Dermis microvascular lymphatic vessel endothelial cell (primary cell): ENCODE measurements at places on chromosomes 12 and 14.

GRCh38 chr14:73237786-73238423 is 599 bp downstream of the PAPLN start:
- DNase-seq, result peak; percentile 21

DNA sequence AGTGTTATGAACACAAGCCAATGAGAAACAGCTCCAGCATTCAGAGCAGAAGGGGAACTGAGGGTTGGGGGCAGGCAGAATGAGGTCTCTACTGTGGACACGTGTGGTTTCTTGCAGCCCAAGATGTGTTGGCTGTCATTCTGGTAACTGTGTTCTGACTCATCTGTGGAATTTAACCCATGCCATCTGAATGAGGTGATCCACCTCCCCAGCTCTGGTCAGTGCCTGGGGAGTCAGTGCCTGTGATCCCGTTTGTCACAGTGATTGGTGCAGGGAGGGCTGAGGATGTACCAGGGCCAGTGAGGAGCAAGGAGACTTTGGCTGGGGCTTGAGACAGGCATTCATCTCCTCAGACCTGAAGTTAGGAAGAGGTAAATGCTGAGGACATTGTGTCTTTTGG is 216.8 kb downstream of the MSRB3 start:
- DNase-seq, result no peak

- peak; percentile 7 for DNase-seq
Measured at GRCh38 chr12:123952037-123952436, 20.6 kb downstream of the CCDC92 start.

DNA sequence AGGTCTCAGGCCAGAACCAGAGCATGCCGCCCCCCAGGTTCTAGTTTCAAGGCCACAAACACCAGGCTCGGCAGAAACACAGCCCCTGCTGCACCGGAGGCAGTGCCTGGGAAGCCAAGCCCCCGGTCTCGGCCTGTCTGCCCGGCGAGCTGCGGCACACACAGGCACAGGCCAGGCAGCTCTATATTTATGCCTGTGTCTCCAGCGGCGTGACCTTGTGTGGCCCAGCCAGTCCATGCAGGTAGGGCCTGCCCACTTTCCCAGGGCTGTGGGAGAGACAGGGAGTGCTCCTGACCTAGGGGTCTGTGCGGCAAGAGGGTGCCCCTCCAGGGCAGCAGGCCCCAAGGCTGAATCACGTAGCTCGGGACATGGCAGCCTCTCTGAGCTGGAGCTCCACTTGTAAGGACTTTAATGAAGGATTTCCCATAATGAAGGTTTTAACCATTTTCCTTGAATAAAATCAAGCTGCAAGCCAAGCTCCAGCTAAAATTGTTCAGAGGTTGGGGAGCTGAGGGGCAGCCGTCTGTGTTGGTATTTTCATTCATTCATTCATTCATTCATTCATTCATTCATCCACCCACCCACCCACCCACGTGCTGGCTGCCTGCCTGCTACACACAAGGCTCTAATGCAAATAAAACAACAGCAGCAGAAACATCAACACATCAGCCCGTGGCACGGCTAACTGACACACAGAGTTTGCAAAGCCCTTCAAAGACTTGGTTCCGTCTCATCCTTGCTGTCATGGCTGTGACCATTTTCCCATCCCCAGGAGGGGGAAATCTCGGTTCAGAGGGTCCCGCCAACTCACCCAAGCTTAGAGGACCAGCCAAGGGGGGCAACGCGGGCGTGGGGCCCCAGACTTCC is 92.0 kb downstream of the RFLNA start:
- DNase-seq, result no peak

- DNase-seq, result no peak
Measured at GRCh38 chr12:52682381-52682660, 2.1 kb upstream of the KRT1 start.

- no peak for DNase-seq
Measured at GRCh38 chr12:26323673-26324072, 128.3 kb downstream of the SSPN start.

DNA sequence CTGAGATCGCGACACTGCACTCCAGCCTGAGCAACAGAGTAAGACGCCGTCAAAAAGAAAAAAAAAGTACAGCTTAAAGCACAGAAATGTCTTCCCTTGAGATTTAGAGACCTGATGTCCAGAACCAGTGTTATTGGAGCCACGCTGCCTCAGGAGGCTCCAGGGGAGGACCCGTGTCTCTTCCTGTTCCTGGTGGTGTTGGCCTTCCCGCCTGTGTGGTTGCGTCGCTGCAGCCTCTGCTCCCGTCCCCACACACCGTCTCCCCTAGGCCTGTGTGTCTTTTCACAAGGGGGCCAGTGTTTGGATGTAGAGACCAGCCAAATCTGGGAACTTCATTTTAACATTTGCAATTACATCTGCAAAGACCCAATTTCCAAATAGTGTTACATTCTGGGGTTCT is 8.6 kb upstream of the FBRSL1 start:
- DNase-seq, result no peak

DNA sequence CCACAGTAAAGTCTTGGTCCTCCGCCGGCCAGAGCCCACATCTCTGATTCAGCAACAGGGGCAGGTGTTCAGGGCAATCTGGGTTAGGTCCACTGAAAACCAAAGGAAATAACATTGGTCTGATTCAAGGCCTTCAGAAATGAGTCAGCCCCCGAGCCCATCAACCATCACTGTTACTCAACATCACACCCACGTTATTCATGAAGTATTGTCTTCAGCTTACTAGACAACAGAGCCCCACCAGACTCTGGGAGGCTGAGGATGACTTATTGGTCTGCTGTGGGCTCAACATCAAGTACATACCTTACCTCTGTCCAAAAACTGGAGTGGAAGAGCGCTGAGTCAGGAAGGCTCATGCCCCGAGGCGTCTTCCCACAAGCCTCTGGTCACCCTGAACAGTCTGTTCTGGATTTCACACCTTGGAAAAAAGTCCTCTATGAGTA is 97.5 kb downstream of the ZFP36L1 start:
- DNase-seq, result peak; percentile 97

GRCh38 chr14:91890291-91890749 is 23.0 kb upstream of the TC2N start:
- DNase-seq, result no peak

DNA sequence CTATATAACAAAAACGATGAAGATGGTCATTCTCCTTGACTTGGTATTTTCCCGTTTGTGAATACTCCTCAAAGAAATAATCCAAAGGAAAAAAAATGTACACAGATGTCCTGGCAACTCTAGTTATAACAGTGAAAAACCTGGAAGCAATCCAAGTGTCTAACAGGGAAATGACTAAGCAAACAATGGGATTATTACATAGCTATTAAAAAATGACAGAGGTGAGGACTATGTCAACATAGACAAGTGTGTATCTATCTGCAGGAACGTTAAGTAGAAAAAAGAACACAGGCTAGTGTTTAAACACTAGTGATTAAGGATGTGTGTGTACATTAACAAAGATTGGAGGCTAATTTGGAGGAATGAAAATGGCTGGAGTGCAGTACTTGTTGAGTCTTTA is 5.9 kb upstream of the APOLD1 start:
- peak; percentile 96 for DNase-seq

- no peak for DNase-seq
Measured at GRCh38 chr12:14239350-14239934, 126.0 kb upstream of the ATF7IP start.

DNA sequence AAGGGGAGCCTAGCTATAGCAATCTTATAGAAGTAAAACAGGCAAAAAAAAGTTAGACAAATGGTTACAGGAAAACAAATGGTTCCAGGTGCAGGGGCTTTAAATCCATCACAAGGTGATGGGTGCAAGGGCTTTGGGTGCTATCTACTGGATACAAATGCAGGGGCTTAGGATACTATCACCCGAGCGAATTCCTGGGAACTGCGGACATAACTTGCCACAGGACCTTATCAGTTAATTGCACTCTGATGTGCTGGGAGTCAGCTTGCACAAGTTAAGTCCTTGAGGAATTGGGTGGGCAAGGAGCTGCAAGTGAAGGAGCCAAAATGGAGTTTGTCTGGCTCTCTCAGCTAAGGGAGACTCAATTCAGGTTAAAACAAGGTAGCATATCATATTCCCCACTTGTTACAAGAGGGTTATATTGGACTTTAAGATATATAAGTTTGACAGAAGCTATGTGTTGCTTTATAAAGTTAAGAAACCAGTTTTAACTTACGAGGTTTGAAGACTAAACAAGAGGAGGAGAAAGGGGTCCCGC is 115.0 kb upstream of the PZP start:
- DNase-seq, result no peak

GRCh38 chr12:6869049-6870021 is 2.0 kb downstream of the TPI1 start:
- DNase-seq, result peak; percentile 77

GRCh38 chr12:119989731-119990381 is 820 bp downstream of the BICDL1 start:
- DNase-seq, result peak; percentile 40

DNA sequence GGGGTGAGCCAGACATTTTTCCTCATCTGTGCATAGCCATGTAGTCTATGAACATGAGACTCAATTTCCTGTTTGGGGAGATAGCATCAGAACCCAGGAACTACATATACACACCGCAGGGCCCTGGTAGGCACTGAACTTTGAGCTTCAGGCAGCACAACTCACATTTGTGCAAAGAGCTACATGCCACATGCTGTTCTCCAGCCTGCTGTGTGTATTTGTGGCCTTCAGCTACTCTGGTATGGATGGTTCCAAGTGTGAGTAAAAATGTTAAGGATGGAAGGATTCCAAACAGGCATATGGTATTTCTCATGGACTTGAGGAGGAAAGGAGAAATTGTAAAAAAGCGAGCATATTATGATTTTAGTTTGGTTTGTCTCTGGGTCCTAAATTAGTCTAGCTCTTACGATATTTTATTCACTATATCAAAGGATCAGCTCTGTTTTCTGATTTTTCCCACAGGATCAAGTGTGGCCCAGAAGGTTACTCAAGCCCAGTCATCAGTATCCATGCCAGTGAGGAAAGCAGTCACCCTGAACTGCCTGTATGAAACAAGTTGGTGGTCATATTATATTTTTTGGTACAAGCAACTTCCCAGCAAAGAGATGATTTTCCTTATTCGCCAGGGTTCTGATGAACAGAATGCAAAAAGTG is 422.4 kb upstream of the OR4E1 start:
- no peak for DNase-seq

DNA sequence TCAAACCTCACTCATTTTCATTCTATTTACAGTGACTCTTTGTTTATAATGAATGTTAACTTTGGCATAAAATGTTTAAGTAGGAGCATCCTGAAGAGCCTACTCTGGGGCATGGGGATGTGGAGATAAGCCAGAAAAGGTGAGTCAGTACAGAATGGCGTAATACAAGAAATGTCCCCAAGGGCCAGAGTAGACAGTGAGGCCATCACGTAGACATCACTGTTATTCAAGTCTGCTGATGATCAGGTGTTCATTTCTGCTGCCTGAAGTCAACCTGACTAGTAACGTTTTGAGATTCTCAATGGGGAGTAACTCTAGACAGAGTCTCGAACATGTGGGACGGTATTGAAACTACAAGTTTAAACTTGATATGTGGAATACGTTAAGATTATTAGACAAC is 47.6 kb upstream of the PKP2 start:
- DNase-seq, result no peak

- DNase-seq, result peak; percentile 74
Measured at GRCh38 chr12:12983420-12984035, 16.5 kb downstream of the HEBP1 start.

- DNase-seq, result peak; percentile 86
Measured at GRCh38 chr14:76773188-76773885, 12.1 kb downstream of the VASH1 start.

DNA sequence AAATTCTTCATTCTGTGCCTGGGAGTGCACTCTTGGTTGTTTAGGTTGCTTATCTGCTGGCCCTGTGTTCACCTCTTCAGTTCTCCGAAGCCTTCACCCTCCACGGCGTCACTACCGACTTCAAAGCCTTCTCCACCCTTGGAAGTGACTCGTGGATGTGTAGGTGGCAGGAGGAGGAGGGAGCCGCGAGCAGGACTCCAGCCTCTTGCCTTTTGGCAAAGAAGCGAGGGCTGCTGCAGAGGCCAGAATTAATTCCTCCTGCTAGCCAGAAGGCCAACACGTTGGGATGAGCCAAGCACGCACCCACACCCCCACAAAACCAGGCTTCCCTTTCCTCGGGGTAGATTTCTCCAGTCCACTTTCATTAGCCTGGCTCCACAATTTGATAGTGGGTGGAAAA is 86.5 kb downstream of the TBX5 start:
- no peak for DNase-seq

DNA sequence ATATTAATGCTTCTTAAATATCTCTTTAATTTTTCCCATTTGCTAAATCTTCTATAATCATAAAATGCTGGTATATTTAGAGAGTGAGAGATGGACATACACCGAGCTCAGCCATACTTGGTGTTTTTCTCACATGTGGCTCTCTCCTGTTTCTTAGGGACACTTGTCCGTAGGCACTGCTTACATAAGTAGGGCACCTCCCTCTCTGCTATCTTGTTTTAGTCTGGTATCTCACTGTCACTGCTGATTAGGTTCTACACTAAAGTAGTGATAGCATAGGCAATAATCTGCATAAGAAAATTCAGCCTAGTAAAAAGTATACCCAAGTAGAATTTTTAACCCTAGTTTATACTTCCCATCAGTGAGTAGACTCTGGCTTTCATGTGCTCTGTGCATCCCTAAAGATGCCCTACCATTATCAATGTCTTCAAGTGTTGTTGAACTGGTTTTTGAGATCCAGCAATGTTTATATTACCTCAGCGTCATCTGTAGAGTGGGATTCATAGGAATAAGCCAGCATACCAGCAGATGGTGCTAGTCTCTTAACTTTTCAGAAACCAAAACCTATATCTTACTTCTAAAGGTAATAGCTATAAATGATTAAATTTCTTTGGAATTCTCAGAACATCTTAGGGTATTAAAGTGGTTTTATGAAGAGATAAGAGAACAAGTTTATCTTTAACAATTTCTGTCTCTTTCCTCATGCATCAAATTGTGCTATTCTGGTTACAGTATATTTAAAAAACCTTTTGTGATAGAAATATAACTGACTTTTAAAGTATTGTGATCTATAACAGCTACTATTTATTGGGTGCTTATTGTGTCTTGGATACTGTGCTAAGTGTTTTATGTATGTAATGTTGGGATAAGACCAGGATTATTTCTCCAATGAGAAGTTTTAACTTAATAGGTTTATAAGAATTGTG is 32.9 kb downstream of the ARID2 start:
- DNase-seq, result peak; percentile 50

DNA sequence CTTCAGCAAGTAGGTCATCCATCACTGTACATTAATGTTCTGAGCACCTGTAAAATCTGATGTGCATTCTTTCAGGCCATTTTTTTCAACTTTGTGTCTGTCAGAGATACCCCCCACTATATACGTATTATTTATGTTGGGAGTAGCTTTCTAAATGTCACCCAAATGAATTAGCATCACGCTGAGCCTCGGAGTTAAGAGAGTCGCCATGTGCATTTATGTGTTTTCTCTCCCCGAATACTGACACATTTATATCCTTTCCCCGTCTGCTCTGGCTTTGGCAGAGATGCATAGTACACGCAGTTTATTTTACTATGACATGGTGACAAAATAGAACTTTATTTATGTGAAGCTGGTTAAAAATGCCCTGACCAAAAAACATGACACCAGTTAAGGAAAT is 216.4 kb downstream of the SLC25A21 start:
- DNase-seq, result no peak
